MM.1S (cell line): ENCODE measurements at places on chromosomes 2 and 18.

- H3K27me3 ChIP-seq: no peaks in the 10 kb centered on the region
- no peak for DNase-seq
Observed at GRCh38 chr2:122105171-122105876, 349.9 kb downstream of the TSN start.

- H3K4me3 ChIP-seq: no peak overlapping the region
- H3K36me3 ChIP-seq: no peaks in the 10 kb centered on the region
- peaks cover 32% of the 10 kb centered on the region for H3K27me3 ChIP-seq
Observed at GRCh38 chr2:242038928-242039341, 169.4 kb downstream of the RTP5 start.

- H3K27me3 ChIP-seq: no peaks in the 10 kb centered on the region
- no peak overlapping the region for H3K27ac ChIP-seq
- no peak overlapping the region for H3K4me3 ChIP-seq
- no peaks in the 10 kb centered on the region for H3K4me1 ChIP-seq
- DNase-seq: no peak
Observed at GRCh38 chr18:51091270-51091669, 61.3 kb downstream of the SMAD4 start.

DNA sequence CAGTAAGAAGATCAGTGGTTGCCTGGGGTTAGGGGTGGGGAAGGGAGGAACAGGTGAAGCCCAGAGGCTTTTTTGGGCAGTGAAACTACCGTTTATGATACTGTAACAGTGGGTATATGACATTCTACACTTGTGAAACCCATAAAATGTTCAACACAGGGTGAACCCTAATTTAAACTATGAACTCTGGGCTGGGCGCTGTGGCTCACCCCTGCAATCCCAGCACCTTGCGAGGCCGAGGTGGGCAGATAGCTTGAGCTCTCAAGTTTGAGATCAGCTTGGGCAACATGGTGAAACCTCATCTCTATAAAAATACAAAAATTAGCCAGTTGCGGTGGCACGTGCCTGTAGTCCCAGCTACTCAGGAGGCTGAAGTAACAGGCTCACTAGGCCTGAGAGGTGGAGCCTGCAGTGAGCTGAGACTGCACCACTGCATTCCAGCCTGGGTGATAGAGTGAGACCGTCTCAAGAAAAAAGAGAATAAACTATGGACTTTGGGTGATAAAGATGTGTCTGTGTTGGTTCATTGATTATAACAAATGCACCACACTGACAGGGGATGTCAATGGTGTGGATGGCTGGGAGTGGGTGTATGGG lies 17.6 kb upstream of the USP14 start:
- no peaks in the 10 kb centered on the region for H3K36me3 ChIP-seq
- no peaks in the 10 kb centered on the region for H3K27me3 ChIP-seq
- no peak overlapping the region for H3K4me3 ChIP-seq
- H3K4me1 ChIP-seq: 0 out of 2 replicates have a peak, but pooled peaks cover 4% of the 10 kb centered on the region

GRCh38 chr2:157540102-157540501 lies 88.6 kb downstream of the ACVR1C start:
- H3K4me3 ChIP-seq: no peak overlapping the region
- H3K27ac ChIP-seq: no peak overlapping the region
- no peak for DNase-seq
- no peaks in the 10 kb centered on the region for H3K27me3 ChIP-seq
- no peaks in the 10 kb centered on the region for H3K36me3 ChIP-seq

DNA sequence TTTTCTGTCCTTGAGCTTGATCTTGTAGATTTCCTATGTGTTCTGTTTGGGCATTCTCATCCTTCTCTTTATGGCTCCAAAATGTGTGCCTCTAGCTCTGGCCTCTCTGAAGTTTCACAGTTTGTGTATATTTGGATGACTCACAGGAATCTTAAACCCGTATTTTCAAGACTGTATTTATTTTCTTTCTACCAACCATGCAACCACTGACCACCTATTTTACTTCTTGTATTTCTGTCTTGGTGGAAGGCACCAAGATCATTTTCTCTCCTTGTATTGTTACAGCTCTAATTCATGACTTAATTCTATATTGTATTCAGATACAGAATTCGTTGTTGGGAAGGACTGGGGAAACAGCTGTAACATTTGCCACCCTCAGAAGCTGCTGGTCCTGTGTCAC lies 39.5 kb downstream of the ACSL3 start:
- no peak overlapping the region for H3K4me3 ChIP-seq
- no peaks in the 10 kb centered on the region for H3K4me1 ChIP-seq
- H3K36me3 ChIP-seq: no peaks in the 10 kb centered on the region
- no peak for DNase-seq
- no peaks in the 10 kb centered on the region for H3K27me3 ChIP-seq
- no peak overlapping the region for H3K27ac ChIP-seq

GRCh38 chr2:105496271-105496670 lies 97.4 kb upstream of the FHL2 start:
- no peak overlapping the region for H3K27ac ChIP-seq
- DNase-seq: no peak
- H3K4me3 ChIP-seq: no peak overlapping the region
- H3K4me1 ChIP-seq: no peaks in the 10 kb centered on the region
- no peaks in the 10 kb centered on the region for H3K27me3 ChIP-seq

- no peak overlapping the region for H3K27ac ChIP-seq
- no peaks in the 10 kb centered on the region for H3K27me3 ChIP-seq
- H3K4me3 ChIP-seq: no peak overlapping the region
- no peaks in the 10 kb centered on the region for H3K36me3 ChIP-seq
Observed at GRCh38 chr2:30588994-30589393, 141.9 kb downstream of the LCLAT1 start.
